ENCODE measurements at places on chromosomes 1 and 21. TPM values are rescaled to one million over a fixed set of nuclear protein-coding genes. Genes with fewer than 3 reads are reported as not detected.

Gene ARHGAP29
- 1.3 TPM for total RNA-seq

DNA sequence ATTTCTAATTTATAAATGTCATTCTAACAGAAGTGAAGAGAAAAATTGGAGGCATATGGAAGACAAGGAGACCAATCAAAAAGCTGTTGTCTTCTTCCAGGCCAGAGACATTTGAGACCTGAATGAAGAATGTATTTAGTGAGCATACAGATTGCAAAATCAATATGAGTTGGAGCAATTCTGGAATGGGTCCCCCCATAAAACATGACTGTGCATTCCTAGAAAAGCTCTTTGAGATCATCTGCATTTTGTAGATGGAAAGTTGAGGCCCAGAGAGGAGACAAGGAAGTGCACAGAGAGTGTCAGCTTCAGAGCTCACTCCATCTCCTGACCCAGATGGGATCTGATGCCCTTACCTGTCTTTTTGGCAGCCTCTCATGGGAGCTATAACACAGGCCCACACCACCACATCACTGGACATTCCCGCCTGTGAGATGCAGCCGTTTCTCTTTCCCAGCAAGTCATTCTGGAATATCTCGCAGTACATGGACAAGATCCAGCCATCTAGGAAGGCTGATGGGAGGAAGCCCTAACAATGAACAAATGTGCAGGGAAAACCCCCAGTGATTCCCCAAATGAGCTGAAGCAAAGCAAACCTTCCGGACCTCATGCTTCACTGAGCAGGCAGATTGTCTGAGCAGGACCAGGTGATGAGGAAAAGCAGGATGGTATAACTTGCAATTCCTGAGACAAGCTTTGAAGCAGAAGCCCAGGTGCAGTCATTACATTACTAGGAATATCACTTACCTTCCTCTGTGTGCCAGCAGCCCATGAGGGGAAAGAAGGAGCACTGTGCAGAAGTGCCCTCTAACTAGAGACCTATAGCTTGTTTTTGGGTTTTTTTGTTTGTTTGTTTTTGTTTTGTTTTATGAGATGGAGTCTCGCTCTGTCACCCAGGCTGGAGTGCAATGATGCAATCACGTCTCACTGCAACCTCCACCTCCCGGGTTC lies 445.6 kb downstream of the PLPP3 start:
- H3K27ac ChIP-seq = no peak overlapping the region
- no peaks in the 10 kb centered on the region for H3K27me3 ChIP-seq
- H3K36me3 ChIP-seq = no peaks in the 10 kb centered on the region
- DNase-seq = no peak
- H3K4me1 ChIP-seq = no peaks in the 10 kb centered on the region

Gene CLCA1
- total RNA-seq = not detected

- H3K4me3 ChIP-seq = no peak overlapping the region
- peaks cover 4% of the 10 kb centered on the region for H3K36me3 ChIP-seq
- no peak for DNase-seq
- H3K4me1 ChIP-seq = no peaks in the 10 kb centered on the region
- no peak overlapping the region for H3K27ac ChIP-seq
- no peaks in the 10 kb centered on the region for H3K27me3 ChIP-seq
Observed at GRCh38 chr21:39489380-39489924, 37.7 kb downstream of the SH3BGR start.

Gene UBE2U
- not detected for total RNA-seq

DNA sequence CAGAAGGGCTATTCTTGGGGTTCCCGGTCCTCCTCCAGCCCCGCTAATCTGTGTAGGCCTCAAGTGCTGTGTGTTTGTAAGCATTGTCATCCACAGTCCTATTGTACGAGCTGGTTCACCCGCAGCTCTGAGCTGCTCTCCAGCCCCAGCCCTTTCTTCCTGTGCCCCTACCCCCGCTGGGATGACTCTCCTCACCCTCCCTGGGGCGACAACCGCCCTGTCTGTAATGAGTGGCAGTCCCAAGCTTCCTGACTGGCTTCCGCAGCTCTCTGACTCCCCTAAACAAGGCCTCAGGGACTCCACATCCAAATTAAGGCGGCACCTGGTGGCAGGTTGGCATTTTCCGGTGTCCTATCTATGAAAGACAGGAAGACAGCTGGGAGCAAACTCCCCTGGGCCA lies 45.8 kb downstream of the TFF3 start:
- H3K27me3 ChIP-seq = no peaks in the 10 kb centered on the region
- no peak for DNase-seq
- H3K4me3 ChIP-seq = no peak overlapping the region
- H3K27ac ChIP-seq = no peak overlapping the region

DNA sequence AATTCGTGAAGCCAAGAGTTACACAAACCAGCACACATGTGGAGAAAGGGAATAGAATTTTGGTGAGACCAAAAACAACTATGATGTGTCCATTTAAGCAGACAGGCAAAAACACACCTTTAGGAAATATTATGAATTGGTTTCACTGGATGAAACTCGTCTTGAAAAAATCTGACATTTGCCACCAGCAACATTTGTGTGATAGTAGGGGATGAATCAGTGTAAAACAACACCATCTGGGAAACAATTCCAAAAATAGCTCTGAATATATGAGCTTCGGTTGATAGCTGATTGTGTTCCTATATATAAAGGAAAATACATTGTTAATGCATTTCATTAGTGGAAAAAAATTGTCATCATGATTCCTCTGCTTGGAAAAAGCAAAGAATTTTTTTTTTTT lies 327.8 kb downstream of the PAPPA2 start:
- no peak overlapping the region for H3K27ac ChIP-seq
- no peak for DNase-seq
- no peaks in the 10 kb centered on the region for H3K4me1 ChIP-seq
- H3K27me3 ChIP-seq = no peaks in the 10 kb centered on the region
- no peaks in the 10 kb centered on the region for H3K36me3 ChIP-seq

DNA sequence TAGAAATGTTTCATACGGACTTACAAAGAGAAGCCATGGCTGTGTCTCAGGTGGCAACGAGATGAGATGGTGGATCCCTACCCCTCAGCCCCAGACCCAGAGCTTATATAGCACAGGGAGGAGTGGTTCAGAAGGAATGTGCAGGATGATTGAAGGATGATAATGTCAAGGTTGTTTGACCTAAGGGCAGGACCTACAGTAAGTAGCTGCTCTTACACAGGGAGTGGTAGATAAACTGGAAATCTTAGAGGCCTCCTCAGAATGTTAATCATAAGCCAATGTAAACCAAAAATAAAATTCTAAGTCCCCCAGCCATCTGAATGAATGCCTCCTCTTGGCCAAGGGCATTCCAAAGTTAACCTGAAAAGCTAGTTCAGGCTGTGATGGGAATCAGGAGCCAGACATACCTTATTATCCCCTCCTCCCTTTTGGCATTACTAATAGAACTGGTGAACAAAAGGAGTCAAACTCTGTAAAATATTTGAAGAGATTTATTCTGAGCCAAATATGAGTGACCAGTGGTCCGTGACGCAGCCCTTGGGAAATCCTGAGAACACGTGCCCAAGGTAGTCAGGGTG lies 45.8 kb upstream of the PDE9A start:
- no peak overlapping the region for H3K27ac ChIP-seq
- no peak for DNase-seq
- H3K27me3 ChIP-seq = no peaks in the 10 kb centered on the region
- no peak overlapping the region for H3K4me3 ChIP-seq
- no peaks in the 10 kb centered on the region for H3K36me3 ChIP-seq

DNA sequence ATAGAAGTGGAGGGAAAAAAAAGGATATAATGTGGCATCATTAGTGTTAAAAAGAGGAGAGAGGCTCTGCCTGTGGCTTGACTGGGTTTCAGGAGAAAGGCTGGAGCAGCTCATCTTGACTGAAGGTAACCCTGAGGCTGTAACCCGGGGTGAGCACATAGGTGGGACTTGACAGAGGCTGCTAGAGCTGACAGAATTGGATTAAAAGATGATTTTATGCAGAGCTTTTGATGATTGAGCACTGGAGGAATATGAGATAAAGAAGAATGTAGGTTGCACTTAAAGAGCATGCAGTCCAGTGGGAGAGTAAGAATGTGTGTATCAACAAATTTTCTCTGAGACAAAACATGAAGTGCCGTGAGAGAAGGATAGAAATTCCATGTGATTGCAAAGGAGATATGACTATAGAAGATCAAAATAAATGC lies 17.3 kb downstream of the LAMC1 start:
- H3K27me3 ChIP-seq = no peaks in the 10 kb centered on the region
- peaks cover 4% of the 10 kb centered on the region for H3K4me1 ChIP-seq
- H3K4me3 ChIP-seq = no peak overlapping the region
- H3K27ac ChIP-seq = no peak overlapping the region

DNA sequence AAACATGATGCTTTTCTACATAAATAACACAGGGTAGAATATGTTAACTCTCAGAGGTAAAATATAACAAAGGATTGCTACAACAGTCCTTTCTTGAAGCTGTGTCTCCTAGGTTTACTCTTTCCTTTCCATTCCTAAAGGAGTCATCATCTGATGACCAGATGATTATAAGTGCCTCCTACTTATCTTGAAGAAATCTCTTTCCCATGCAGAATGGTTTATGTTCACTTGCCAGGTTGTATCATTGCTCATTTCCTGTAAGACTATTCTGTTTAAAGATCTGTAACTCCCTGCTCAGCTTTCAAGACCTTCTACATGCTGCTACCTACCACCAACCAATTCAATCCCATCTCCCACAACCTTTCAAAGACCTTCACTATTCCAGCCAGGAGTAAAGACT lies 51.5 kb upstream of the PTCH2 start:
- DNase-seq = no peak
- H3K4me1 ChIP-seq = no peaks in the 10 kb centered on the region
- H3K36me3 ChIP-seq = peaks cover 30% of the 10 kb centered on the region

Gene KRTAP19-1
- not detected for total RNA-seq

Gene FCRL3
- not detected for total RNA-seq

- no peaks in the 10 kb centered on the region for H3K27me3 ChIP-seq
- H3K4me1 ChIP-seq = peaks cover 8% of the 10 kb centered on the region
- H3K27ac ChIP-seq = no peak overlapping the region
- no peaks in the 10 kb centered on the region for H3K36me3 ChIP-seq
Observed at GRCh38 chr1:116377541-116378529, 4.8 kb downstream of the ATP1A1 start.

GRCh38 chr1:16171314-16172151 lies 15.7 kb upstream of the EPHA2 start:
- H3K27me3 ChIP-seq = no peaks in the 10 kb centered on the region
- no peak overlapping the region for H3K27ac ChIP-seq
- H3K36me3 ChIP-seq = no peaks in the 10 kb centered on the region
- H3K4me3 ChIP-seq = no peak overlapping the region
- no peak for DNase-seq

DNA sequence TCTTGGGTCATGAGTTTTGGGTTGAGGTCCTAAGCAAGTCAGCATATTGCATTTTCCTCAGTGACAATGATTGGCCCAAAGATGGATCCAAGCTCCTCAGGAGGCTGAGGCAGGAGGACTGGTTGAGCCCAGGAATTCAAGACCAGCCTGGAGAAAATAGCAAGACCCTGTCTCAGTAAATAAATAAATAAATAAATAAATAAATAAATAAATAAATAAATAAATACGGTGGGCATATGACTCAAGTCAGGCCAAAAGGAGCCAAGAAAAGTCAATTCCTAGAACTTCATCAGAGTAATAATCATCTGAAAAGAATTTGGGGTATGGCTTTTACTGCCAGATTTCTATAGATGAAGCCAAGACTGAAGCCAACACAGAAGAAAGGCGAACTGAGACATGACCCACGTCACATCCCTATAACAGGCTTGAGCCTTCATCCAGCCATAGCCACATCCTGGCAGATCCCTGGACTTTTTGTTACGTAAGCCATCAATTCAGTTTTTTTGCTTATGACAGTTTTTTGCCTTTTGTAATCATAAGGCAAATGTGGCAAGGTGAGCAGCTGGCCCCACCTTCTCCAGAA lies 88.5 kb upstream of the NFASC start:
- no peak overlapping the region for H3K27ac ChIP-seq
- no peak overlapping the region for H3K4me3 ChIP-seq
- no peak for DNase-seq
- no peaks in the 10 kb centered on the region for H3K4me1 ChIP-seq

DNA sequence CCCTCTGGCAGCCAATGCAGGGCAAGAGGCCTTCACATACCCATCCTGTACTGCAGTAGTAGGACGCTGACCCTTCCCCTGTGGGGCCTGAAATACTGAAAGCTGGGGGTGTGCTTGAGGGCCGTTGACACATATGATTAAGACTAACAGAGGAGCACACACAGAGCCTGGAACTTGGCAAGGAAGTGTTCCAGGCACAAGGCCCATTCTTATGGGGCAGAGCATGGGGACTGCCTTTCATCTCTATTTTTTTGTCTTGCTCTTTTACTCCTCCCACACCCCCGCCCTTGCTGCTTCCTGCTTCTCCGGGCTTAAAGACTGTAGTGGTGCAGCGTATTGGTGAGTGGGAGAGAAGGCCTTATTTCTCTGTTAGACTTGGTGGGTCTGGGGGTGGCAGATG lies 137.4 kb downstream of the BACH1 start:
- H3K4me1 ChIP-seq = no peaks in the 10 kb centered on the region
- H3K36me3 ChIP-seq = no peaks in the 10 kb centered on the region
- H3K27ac ChIP-seq = no peak overlapping the region

DNA sequence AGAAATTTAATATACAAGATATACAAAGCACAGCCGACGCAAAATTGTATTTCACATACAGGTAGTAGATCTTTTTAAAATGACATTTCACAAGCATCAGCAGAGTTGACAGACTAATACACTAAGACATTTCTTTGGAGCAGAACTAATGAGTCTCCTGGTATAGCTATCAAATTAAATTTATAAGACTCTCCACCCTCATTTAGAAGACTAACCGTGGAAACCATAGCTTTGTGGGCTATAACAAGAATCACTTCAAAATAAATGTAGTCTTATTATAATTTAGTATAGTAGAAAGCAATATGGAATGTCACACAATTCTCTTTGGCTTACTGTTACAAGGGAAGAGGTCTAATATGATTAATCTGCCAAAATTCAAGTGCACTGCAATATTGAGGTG lies 204.9 kb downstream of the VAV3 start:
- H3K27me3 ChIP-seq = no peaks in the 10 kb centered on the region
- no peaks in the 10 kb centered on the region for H3K4me1 ChIP-seq
- no peak overlapping the region for H3K4me3 ChIP-seq
- DNase-seq = no peak

- peaks cover 4% of the 10 kb centered on the region for H3K36me3 ChIP-seq
- H3K27ac ChIP-seq = no peak overlapping the region
- no peaks in the 10 kb centered on the region for H3K4me1 ChIP-seq
- DNase-seq = no peak
Observed at GRCh38 chr1:233140499-233140898, 155.0 kb downstream of the PCNX2 start.

DNA sequence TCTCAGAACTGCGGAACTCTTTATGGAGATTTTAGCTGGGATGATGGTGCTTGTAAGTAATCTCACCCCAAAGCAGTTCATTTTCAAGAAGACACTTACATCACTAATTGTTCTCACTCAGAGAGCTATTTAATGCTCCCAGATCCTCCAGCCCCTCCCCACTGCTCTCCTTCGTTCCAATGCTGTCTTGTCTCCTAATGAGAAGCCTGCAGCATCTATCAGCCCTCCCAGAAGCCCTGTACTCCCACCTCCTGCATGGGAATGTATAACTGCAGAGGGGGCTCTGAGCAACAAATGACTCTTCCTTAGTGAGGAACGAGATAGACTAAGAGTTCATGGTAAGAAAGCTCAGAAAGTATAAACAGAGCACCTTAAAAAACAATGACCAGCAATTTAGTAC lies 377.4 kb upstream of the RUNX1 start:
- H3K4me1 ChIP-seq = no peaks in the 10 kb centered on the region
- no peak overlapping the region for H3K27ac ChIP-seq
- DNase-seq = no peak

Gene ADAM30
- total RNA-seq = not detected

Gene GJA9
- not detected for total RNA-seq

Gene PCP4L1
- 0.83 TPM for total RNA-seq
